Stimulated activated naive CD4-positive, alpha-beta T cell treated with Interleukin-2 at 50 U/mL for 16 hours (primary cell): ENCODE measurements at places on chromosomes 7 and 10.

DNA sequence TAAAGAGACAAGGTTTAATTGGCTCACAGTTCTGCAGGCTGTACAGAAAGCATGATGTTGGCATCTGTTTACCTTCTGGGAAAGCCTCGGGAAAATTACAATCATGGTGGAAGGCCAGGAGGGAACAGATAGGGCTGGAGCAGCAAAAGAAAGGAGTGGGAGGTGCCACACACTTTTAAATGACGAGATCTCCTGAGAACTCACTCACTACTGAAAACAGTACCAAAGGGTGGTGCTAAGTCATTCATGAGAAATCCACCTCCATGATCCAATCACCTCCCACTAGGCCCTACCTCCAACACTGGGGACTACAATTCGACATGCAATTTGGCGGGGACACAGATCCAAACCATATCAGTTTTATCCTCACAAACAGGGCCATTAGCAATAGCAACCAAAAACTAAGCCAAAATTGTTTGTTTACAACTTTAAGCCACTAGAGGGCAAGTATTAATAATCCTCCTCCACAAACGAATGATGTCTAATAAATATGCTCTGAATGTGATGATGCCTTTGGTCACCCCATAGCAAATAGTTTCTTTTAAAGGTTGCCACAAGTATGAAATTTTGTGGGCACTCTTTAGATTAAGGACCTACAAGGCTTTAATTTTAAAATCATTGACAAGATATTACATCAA, 129.2 kb upstream of the NRBF2 start:
- no peak for DNase-seq

DNA sequence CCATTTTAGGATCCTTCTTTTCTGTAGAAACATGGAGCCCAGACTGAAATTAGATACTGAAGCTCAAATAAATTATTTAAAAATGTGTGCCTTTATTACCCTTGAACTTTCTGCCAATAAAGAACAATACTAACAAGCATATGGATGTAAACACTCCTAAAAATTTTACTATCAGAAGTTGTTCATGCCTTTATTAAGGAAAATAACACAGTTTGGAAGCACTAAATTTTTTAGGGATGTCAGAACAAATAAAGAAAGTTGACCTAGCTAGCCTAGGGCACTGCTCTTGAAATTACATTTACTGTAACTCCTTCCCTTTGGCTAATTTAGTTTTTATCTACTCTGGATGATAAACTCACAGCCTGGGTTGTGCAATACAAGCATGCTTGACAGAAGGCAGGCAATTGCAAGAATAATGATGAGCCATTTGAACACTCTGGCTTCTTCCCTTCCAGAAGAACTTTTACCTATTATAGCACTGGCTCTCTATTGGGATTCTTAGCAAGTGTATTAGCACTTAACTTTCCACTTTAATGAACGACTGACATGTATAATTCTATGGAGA, 351.7 kb upstream of the C7orf33 start:
- no peak for DNase-seq

- no peak for DNase-seq
Observed at GRCh38 chr10:123889821-123890220, 1.8 kb downstream of the CPXM2 start.

GRCh38 chr10:87670586-87670985, 10.9 kb downstream of the PAPSS2 start:
- no peak for DNase-seq

- DNase-seq, result peak; percentile 66
Observed at GRCh38 chr10:69515699-69516259, 57.4 kb downstream of the NEUROG3 start.

DNA sequence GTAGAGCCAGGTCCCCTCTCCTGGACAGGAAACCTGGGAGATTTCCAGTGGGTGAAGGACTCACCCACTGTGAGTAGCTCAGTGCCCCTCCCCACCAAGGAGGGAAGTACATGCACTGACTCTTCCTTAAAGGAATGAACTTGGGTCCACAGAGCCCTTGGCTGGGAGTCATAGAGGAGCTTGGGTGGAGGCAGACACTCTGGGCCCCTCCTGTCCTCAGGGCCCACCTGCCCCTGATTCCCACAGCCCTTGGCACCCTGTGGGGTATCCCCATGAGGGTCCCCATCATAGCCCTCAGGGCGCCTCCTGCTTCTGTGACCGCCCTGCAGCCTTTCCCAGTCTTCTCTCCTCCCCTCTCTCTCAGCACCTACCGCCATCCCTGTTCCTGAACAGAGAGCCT, 3.7 kb downstream of the EN2 start:
- DNase-seq, result no peak
